ENCODE measurements at places on chromosomes 3 and 15.

GRCh38 chr3:115212615-115213014 is 65.5 kb upstream of the ZBTB20 start:
- no peak for DNase-seq

DNA sequence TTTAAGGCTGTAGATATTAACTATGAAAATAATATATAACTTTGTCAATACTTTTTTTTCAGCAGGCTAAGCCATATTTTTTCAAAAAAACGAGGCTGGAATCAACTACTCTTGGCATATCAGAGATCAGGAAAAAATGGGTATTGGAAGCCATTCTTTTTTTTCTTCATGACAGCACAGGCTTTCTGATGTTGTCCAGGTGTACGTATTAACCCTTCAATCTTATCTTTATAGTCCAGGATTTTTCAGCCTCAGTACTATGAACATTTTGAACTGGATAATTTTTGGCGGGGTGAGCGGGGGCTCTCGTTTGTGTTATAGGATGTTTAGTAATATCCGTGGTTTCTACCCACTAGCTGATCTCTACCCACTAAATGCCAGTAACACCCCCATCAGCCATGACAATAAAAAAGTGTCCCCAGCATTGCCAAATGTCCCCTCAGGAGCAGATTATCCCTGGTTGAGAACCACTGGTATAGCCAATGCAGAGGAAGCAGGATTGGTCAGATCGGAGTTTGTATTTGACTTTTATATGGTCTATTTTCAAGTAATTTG is 52.0 kb downstream of the PLCL2 start:
- DNase-seq, result no peak

GRCh38 chr3:3798631-3799113 is 559 bp upstream of the LRRN1 start:
- DNase-seq, result peak; percentile 55

DNA sequence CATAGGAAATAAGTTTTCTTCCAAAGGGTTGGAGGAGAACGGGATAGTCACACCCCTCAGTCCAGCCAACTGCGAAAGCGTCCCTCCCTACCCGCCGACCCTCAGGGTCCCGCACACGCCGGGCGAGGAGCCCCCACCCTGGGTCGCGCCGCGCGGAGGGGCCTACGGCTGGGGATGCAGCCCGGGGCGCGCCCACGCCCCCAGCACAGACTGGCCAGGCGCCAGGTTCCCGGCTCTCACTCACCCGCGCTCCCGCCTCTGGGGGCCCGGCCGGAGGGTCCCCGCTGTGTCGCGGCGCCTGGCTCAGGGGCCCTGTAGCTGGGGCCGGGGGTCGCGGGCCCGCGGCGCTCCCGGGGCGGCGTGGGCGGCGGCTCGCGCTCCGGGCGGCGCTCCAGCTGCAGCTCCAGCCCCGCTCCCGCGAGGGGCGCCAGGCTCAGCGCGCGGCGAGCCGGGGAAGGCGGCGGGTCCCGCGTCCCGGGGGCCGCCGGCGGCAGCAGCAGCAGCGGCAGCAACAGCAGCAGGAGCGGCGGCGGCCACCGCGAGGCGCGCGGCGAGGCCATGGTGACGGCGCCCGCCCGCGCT is 375 bp downstream of the HEG1 start:
- peak; percentile 65 for DNase-seq

DNA sequence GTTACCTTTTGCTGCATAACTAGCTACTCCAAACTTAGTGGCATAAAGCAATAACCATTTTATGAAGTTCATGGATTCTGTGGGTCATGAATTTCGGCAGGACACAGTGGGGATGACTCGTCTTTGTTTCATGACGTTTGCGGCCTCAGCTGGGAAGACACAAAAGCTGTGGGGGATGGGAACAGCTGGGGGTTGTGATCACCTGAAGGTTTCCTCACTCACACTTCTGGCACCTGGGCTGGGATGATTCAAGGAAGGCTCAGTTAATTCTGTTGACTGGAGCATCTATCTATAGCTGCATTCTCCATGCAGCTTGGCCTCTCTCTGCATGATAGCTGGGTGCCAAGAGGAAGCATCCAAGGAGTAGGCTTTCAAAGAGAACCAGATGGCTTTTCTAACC is 332.8 kb downstream of the ULK4 start:
- no peak for DNase-seq

DNA sequence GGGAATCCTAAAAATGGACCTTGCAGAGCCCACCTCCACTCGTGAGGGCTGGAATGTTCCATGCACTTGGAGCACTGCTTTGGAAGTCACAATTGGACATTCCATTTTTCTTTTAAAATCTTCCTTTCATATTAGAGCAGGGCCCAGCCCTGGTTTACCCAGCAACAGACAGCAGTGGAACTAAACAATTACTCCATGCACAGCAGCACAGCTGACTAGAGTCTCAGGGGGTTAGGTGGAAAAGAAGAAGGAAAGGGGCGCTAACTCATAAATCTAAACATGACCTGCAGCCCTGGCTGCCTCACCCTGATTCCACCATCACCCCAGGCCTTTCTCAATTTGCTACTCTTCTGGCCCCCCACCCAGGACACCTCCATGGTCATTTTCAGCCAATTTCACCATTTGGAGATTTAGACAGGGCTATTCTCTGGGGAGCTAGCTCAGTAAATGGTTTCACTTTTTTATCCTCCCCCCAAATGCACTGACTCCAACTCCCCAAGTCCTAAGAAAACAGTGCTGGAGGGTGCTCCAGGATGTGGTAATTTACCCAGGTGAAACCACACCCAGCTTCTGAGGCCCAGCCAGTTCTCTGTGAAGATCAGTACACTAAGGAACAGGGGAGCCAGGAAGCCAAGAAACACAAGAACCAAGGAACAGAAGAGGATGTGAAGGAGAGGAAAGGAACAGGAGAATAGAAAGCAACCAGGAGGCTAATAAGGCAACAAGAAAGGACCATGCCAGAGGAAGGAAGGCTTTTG is 1.6 kb upstream of the LRRC31 start:
- no peak for DNase-seq

DNA sequence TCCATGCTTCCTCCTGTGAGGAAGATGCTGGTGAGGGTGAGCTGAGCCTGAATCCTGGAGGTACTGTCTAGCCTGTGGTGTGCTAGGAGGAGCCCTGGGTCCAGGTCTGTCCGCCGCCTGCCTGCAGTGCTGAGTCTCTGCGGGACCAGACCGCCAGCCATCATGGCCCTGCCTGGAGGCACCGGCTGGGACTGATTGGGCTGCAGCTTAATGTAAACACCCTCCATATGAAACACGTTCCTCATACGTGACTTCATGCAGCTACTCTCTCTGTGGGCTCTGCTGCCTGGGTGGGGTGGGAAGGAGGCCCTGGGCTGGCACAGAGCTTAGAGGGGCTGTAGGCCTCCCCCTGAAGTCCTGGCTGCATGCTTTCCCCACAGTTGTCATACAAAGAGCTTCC is 67.4 kb downstream of the FBLN2 start:
- no peak for DNase-seq

DNA sequence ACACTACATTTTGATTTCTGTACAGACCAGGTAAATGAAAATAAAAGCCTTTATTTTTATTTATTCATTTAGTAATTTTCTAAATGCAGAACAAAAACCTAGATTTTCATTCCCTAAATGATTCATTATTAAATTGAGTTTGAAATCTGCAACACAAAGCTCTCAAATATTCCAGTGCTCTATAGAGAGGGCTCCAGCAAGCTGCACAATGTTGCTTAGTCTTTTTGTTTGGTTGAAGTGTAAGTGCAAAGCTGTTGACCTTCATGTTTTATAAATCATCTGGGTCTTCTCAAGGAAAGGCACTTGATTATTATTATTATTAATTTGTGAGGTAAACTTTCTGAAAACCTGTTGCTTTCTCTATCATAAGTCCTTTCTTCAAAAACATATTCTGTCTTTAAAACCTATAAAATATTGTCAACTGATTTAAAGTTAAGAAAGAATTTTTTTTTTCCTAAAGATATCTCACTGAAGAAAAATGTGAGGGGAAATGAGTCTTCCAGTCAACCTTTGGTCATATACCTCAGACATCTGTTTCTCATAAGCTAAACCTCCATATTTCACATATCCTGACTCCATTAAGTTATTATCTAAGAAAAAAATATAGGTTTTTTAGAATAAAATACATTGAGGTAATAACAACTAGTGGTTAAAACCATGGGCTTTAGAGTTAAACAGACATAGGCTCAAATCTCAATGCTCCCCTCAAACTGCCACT is 100.7 kb downstream of the ZIC4 start:
- DNase-seq, result no peak

DNA sequence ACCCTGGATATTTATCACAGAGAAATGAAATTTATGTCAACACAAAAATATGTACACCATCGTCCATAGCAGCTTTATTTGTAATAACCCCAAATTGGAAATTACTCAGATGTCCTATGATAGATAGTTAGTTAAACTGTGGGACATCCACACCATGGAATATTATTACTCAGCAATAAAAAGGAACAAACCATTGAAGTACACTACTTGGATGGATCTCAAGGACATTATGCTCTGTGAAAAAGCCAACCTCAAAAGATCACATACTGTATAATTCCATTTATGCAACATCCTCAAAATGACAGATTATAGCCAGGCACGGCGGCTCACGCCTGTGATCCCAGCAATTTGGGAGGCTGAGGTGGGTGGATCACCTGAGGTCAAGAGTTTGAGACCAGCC is 113.3 kb downstream of the PGPEP1L start:
- DNase-seq, result no peak

GRCh38 chr3:34219556-34219955 is 421.1 kb downstream of the PDCD6IP start:
- no peak for DNase-seq

- DNase-seq, result no peak
These were observed 23.8 kb downstream of the RLBP1 start for GRCh38 chr15:89197503-89197971.
